GM13977 (cell line): ENCODE measurements at places on chromosomes 2 and 18.

DNA sequence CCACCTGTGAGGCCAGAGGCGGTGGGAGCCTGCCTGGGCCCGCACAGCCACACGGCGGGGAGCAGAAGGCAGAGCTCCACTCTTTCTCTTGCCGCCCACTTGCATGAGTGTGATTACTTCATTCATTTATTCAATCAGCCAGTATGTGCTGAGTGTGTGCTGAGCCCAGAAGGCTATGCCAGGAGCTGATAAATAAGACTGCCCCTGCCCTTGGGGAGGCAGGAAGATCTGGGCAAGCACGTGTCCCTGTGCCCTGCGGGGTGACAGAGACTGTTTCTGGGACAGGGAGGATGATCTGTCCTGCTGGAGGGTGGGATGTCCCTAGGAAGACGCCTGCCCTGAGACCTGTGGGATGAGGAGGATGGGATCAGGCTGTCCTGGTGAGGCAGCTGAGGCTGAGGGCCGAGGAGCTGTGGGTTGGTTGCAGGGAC lies 250.8 kb downstream of the DYSF start:
- DNase-seq, result no peak

DNA sequence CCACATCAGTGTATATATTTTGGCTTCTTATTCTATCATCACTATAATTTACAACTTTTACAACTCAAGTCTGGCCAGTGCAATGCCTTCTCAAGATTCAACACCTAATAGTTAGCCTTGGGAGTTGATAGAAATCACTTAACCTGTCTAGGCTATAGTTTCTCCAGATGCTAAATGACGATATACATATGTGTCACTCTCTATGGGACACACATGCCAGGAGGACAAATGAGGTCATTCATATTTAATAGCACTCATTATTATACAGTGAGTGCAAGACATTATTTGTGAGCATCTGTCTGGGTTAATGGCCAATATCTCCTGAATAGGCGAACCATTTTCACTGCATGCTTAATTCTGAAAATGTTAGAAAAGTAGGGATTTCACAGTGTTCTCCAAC lies 89.8 kb downstream of the ALK start:
- DNase-seq, result no peak

DNA sequence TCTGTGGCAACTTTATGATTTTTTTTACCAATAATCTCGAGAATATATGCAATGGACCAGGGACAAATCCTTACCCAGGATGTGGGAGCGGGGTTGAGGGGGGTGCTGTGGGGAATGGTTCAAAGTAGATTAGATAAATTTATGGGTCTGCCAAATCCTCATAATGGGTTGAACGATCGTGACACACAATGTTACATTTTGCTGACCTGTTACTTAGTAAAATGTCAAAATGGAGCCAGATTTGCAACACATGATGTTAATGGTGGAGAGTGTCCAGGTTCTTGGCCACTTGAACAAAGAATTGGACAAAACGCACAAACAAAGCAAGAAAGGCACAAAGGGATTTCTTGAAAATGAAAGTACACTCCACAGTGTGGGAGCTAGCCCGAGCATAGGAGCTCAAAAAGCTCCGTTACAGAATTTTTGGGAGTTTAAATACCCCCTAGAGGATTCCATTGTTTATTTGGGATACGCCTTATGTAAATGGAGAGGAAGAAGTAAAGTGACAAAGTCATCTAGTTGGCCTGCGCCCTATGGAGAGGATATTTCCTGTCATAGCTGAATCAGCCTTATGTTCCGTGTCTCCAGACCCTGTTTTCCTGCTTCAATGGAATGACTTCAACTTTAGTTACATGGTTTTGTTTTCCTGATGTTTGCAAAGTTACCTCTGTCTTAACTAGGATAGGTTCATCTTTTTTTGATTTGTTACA lies 776.0 kb downstream of the DCC start:
- no peak for DNase-seq

GRCh38 chr18:59454909-59455727 lies 96.1 kb upstream of the LMAN1 start:
- no peak for DNase-seq

DNA sequence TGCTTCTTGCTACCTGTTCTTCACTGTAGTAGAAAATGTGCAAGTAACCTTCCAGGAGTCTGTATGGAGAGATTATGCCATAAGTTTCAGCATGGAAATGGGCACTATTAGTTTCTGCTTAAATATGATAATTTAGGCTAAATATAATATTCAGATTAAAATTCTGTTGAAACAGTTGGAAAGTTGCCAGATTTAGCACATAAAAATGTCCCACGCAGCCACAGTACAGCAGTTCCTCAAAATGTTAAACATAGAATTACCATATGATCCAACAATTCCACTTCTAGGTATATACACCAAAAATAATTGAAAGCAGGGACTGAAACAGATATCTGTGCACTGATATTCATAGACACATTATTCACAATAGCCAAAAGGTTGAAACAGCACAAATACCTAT lies 121.2 kb downstream of the NRP2 start:
- no peak for DNase-seq
